Left ventricle myocardium superior (tissue), 1 donor: ENCODE measurements at places on chromosomes 11 and 22. TPM values are rescaled to one million over a fixed set of nuclear protein-coding genes. Genes with fewer than 3 reads are reported as not detected.
A peak's percentile ranks its signal among the peaks of the same experiment; 100 is the strongest.

The KDM4E gene
- total RNA-seq: not detected

The OR52I1 gene
- total RNA-seq: not detected

DNA sequence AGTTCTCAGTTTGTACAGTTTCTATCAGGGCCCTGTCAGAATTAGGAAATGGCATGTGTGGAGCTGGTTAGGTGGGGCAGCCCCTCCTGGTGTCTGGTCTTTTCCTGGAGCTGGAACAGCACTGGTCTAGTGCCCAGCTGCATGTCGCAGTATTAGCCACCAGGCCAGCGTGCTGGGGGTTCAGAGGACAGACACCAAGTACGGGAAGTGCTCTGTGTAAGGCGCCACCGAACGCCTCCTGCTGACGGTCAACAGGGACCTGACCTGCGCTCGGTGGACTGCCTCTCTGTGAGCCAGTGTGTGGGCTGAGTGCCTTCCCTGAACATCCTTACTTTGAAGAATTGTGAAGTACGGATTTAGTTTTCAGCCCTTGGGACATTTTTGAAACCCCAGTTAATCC lies 33.9 kb downstream of the AP2A2 start:
- DNase-seq: no peak

The OR51S1 gene
- total RNA-seq: not detected

DNA sequence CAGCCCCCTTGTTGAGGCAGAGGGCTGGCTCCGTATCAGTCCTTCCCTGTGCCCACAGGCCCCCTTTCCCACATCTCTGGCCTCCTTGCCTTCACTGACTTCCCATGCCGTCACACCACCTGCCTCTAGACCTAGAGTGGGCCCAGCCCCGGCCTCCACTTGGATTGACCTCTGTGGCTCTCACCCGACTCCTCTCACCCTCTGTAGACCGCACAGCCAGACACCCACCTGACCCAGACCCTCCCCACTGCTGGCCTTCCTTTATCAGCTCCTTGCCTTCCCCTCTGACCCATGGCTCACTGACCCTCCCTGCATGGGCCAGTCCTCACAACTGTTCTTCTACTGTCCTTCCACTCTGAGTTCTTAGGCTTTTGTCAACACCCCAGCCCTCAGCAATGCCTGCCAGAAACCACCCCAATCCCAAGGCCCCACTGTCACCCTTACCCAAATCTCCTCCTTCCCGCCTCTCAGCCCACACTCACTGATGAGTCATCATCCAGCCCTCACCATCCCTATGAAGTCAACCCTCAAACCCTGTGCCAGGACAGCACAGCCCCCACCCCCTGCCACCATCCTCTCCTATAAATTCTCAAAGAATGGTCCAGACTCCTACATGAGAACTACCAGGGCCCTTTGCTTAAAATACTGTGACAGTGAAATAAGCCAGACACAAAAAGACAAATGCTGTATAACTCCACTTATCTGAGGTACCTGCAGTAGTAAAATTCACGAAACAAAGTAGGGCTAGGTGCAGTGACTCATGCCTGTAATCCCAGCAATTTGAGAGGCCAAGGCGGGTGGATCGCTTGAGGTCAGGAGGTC lies 53.4 kb downstream of the SCGB1A1 start:
- DNase-seq: no peak

The MMP12 gene
- not detected for total RNA-seq

DNA sequence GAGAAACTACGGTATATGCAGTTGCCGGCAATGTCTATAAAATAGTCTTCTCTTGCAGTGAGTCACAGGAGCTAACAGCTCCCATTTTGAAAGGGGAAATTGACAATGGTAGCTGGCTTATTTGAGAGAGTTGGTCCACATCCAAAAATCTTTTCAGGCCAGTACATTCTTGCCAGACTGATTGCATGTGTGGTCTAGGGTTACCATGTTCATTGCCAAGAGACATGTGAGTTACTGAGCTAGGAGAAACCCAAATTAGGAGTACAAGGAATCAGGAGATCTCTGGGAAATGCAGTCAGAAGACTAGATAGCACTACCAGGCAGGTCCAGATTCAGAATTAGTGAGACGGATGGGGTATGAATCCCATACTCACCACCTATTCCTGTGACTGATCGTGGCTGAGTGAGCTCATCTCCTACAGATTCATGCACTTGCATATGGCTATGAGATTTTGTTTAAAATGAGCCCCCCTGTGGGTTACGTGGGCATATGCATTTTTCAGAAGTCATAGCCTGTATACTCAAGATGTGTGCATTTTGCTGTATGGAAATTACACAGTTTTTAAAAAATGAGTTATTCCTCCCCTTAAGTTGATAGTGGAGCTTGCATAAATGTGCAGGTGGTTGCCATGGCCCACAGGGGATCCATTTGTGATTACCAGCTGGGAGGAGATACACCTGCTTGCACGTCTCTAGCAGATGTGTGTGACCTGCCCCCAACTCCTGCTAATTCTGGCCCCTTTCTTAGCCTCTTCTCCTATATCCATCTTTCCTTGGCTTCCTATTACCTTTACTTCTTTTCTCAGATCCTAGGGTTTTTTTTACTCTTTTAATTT lies 102.7 kb downstream of the COMMD9 start:
- no peak for DNase-seq

DNA sequence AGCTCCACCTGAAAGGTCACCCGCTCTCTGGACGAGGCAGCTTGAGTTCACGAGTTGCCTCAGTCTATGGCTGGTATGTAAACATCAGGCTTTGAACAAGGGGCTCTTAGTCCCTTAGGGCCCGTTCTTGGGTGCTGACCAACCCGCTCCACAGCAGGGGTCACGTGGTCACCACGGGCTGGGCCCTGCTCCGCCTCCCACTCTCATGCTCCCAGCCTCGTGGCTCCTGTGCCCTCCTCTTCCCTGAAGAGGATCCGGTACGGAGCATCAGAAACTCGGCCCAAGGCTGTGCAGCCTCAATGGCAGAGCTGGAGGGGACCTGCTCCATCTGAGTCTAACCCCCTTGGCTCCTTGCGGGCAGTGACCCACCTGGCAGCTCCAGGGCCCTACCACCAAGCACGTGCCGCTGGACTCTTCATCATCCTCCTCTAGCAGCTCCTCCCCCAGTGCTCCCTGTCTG lies 54.2 kb upstream of the TTLL12 start:
- DNase-seq: no peak

DNA sequence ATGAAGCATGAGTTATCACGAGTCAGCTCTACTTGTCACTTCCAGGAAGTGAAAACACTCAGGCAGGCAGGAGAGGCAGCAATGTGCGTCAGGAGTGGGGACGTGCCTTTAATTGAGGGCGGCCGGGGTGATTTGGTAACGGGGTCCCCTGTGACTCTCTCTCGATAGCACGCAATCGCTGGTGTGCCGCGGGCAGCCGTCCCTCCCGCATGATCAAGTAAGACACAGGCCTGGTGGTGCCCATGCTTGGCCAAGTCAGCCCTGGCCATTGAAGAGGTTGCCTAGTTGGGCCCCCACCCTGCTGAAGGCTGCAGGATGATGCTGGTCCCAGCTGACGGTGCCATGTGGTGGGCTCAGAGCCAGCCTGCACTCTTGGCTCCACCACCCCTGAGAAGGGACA lies 29.7 kb downstream of the CACNG2 start:
- DNase-seq: no peak

DNA sequence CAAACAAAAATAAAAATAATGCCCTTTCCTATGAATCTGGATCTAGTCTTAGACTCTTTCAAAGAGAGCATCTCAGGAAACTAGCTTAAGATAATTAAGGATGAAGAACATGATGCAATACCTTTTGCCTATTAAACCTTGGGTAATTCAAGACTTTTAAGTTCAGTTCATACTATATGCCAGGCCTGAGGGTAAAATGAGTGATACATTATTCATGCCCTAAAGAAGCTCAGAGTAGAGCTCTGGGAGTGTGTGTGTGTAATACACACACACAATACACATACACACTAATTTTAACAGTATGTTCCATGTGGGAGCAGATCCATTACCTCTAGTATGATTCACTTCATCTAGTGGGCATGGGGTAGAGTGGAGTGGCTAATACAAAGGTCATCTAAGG lies 651.4 kb upstream of the CHORDC1 start:
- DNase-seq: no peak

GRCh38 chr11:64007160-64007628 lies 21.0 kb downstream of the OTUB1 start:
- DNase-seq: no peak

DNA sequence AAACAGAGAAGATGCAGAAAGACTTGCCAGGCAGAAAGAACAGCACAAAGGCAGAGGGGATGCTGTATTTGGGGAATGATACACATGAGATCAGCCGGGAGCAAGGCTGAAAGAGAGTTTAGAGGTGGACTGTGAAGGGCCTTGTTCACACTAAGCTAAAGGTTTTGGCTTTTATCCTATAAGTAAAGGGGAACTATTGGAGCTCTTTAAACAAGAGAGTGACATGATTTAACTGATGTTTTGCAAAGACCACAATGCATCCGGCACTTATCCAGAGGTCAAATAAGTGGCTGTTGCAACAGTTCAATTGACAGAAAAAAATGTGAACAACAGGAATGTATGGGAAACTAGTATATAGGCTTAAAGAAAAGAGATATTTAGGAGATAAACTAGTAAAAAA lies 64.7 kb upstream of the RRAS2 start:
- DNase-seq: no peak

- DNase-seq: no peak
Measured at GRCh38 chr11:102391549-102392237, 44.7 kb downstream of the BIRC2 start.

- no peak for DNase-seq
Measured at GRCh38 chr22:17269607-17270261, 50.5 kb upstream of the ADA2 start.

DNA sequence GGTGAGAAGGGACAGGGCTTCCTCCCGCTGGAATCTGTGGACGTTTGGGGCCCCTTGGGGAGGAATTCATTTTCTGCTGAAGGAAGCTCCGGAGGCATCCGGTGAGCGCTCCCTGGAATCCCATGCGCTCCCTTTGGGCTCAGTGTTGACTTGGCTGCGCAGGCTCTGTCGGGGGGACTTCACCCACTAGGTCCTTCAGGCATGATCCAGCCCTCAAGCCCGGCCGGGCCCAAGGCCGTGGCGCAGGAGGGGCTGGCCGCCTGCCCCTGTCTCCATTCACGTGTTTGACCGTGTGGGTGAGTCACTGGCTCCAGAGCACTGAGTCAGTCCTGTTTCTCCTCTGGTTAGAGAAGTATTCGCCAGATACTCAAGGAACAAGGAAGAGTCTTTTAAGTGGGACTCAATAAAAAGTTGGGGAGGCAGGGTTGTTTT lies 1.4 kb downstream of the CTTN start:
- peak; percentile 88 for DNase-seq

GRCh38 chr11:47904048-47904447 lies 55.9 kb upstream of the NUP160 start:
- no peak for DNase-seq

GRCh38 chr11:61949169-61950034 lies 749 bp upstream of the BEST1 start:
- peak; percentile 78 for DNase-seq
